ENCODE measurements at places on chromosomes 16 and 17. TPM values are rescaled to one million over a fixed set of nuclear protein-coding genes. Genes with fewer than 3 reads are reported as not detected.

The CCDC40 gene
- polyA plus RNA-seq = 3.1 TPM

DNA sequence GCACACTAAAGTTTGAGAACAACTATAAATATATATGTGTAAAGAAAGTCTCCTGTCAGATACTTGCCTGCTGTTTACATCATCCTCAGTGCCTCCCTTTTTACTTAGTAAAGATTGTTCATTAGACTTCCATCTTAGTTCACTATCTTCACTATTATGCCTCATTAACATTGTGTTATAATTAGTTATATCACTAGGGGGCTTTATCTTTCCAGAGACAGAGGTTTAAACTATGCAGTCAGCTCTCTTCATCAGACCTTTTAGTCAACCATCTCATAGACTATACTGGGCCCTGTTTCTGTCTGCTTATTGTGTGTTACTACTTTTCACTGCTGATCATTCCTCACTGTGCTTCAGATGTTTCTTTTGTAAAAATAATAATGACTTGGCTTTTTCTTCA lies 630.8 kb upstream of the KIF2B start:
- DNase-seq = no peak

GRCh38 chr17:77349976-77350830 lies 209.4 kb downstream of the SEC14L1 start:
- no peak for DNase-seq

- no peak for DNase-seq
Measured at GRCh38 chr16:80208743-80209142, 332.1 kb upstream of the DYNLRB2 start.

GRCh38 chr17:16283705-16284104 lies 66.7 kb downstream of the PIGL start:
- DNase-seq = no peak

Measured in BJ (cell line).